ENCODE measurements at places on chromosomes 13 and 19.

GRCh38 chr19:19211499-19212420, at the start of gene NCAN:
Gene NCAN (plus strand): TSS chr19:19211958. CDS start chr19:19216954, 4,996 bp downstream.
- DNase-seq, result peak; percentile 47

- peak; percentile 27 for DNase-seq
These were observed 65.9 kb upstream of the MCF2L start for GRCh38 chr13:112903071-112903577.

DNA sequence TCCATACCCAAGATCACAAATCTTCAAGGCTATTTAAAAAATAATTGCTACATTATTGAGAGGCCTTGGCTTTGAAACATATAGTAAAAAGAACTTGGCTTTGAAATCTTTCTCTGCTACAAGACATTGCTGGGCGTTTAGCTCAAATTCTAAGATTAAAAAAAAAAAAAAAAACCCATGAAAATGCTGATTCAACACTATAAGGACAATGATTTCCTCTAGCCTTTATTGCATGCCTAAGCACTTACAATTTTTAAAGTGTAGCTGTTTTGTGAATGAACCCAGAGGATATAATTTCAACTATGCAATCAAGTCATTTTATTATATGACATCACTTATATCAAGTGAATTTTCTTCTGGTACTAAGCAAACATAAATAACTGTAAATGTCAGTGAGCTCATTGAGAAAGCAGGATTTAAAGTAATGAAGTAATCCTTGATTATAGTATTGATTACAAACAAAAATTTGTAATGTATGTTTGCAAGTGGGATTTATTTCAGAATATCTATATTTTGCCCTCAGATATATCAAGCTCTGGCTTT, 340.0 kb upstream of the GPC6 start:
- DNase-seq, result no peak

GRCh38 chr19:2271234-2272103, 10.5 kb downstream of the PEAK3 start:
- peak; percentile 34 for DNase-seq

DNA sequence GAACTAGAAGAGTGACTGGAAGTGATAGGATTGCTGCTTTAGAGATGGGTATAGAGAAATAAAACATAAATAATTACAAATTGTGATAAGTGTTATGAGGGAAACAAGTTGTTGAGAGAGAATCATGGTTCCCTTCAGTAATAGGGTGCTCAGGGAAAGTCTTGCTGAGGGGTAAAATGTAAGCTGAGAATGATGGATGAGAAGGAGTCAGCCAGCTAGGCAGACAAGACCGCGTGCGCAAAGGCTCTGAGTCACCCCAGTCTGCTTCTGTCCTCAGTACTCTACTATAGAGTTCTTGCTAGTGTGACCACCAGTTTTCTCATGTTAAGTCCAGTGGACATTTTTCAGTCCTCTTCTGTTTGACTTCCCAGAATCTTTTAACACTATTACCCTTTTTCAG, 39.5 kb downstream of the PCCA start:
- DNase-seq, result no peak

DNA sequence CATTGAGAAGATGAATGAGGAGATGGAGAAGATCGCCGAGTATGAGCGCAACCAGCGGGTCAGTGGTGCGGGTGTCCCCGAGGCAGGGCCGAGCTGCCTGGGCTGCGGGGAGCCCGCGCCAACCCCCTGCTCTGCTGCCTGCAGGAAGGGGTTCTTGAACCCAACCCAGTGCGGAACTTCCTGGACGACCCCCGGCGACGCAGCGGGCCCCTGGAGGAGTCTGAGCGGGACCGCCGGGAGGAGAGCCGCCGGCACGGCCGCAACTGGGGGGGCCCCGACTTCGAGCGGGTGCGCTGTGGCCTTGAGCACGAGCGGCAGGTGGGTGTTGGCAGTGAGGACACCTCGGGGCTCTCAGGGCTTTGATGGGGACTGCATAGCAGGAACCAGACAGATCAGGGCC, 8.3 kb downstream of the CCDC9 start:
- no peak for DNase-seq

GRCh38 chr19:28701491-28701890, 511.5 kb downstream of the UQCRFS1 start:
- DNase-seq, result no peak

DNA sequence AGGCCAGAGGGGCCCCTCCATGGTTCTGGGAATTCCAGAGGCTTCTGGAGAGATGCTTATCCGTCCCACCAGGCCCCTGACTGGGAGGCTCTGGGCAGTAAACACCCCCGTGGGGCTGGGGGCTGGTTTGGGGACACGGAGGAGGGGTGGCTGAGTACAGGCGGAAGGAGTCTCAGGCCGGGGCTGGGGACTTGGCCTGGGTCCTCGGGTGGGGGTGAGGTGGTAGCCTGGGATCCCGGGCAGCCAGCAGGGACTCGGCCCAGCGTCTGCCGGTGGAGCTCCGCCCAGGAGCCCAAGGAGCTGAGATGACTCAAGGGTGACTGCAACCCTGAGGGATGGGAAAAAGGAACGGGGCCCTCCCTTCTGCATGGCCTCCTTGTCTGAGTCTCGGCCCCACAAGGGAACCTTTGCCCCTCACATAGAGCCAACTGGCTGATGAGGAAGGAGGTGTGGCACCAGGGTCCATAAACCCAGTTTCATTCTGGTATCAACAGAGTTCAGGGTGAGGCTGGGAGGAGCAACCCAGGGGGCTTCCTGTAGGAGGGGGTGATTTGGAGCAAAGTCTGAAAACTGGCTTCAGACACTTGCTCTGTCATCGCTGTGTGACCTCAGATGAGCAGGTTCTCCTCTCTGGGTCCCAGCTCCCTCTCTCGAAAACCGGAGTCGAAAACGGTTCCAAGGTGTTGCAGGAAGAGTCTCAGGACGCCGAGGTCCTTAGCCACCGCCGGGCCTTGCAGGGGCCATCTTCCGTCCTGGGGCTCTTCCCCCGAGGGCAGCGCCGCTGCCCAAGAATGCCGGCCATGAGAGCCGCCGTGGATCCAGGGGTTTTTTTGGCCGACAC, 809 bp downstream of the MISP start:
- peak; percentile 31 for DNase-seq

- DNase-seq, result no peak
These were observed 17.2 kb downstream of the FUT6 start for GRCh38 chr19:5822181-5822844.

- DNase-seq, result no peak
These were observed 149.2 kb downstream of the MIPEP start for GRCh38 chr13:23740002-23740401.

- DNase-seq, result no peak
These were observed 63.0 kb downstream of the TBC1D4 start for GRCh38 chr13:75418997-75419396.

DNA sequence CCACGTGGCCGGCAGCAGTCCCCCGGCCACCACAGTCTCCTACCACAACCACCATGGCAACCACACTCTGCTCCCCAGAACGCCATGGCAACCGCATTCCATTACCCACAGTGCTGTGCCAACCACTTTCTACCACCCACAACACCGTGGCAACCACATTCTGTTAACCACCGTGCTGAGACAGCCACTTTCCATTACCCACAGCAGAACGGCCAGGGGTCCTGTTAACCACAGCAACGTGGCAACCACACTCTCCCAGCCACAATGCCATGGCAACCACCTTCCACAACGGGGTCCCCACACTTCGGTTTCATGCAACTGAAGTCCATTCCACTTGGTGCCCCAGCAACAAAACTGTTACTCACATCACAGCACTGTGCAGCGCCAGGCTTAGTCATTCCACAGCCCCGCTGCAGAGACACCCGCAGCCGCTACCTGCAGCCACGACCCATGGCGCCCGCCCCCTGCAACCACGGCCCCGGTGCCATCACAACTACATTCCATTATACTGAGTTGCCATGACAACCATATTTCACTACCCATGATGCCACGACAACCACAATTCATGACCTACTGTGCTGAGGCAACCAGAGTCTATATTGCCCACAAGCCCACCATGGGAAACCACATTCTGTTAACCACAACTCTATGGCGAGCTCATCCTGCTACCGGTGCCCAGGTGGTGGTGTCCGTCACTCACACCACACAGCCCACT, 10.0 kb downstream of the DPF1 start:
- DNase-seq, result no peak

DNA sequence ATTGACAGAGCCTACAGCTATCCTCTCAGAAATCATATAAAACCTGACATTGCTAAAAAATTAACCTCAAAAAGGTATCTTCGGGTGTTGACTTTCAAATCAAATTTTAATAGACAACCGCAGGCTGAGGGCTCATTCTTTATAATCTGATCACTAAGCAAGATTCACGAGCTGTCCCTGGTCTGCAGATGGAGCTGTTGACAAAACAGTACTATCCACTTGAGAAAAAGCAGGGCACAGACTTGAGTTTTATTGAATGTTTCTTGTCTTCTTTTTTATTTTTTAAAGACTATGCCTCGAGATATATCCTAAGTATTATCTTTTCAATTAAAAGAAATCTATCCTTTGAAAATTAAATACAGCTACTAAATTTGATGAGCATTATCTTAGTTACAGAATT, 540.5 kb downstream of the PCDH9 start:
- no peak for DNase-seq

GRCh38 chr13:35630551-35631275, 154.2 kb upstream of the MAB21L1 start:
- peak; percentile 75 for DNase-seq

DNA sequence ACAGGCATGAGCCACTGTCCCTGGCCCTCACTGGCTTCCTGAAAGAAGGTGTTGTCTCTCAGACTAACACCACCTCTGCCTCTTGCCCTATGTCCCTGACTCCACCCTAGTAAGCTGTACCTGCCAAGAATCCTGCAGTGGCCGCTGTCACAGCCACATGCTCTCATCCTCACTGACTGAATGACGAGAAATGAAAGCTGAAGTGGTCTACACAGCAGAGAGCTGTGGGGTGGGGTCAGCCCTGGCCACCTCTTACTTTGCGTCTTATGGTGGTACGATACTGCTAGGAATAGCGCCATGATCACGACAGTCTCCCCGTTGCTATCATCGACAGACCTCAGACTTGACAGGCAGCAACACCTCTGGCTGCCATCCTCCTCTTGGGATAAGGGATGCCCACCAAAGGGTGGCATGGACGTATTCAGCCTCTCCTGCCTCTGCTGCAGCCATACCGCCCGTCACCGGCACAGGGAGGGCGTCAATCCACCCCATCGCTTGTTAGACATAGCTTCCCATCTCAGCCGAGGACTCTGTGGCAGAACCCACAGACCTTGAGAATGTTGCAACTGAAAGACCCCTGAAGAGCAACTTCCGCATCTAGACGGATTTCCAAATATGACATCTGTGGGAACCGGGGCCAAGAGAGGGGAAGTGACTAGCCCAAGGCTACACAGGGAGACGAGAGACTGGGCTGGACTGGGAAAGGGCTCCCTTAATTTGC, 809 bp downstream of the MYO1F start:
- DNase-seq, result no peak

GRCh38 chr19:23983406-23983805, 68.7 kb downstream of the ZNF726 start:
- no peak for DNase-seq

- no peak for DNase-seq
These were observed 4.1 kb downstream of the DAZAP1 start for GRCh38 chr19:1411255-1412191.

All from H9 (cell line).